GM20000 (cell line): ENCODE measurements at places on chromosomes 4 and X.

DNA sequence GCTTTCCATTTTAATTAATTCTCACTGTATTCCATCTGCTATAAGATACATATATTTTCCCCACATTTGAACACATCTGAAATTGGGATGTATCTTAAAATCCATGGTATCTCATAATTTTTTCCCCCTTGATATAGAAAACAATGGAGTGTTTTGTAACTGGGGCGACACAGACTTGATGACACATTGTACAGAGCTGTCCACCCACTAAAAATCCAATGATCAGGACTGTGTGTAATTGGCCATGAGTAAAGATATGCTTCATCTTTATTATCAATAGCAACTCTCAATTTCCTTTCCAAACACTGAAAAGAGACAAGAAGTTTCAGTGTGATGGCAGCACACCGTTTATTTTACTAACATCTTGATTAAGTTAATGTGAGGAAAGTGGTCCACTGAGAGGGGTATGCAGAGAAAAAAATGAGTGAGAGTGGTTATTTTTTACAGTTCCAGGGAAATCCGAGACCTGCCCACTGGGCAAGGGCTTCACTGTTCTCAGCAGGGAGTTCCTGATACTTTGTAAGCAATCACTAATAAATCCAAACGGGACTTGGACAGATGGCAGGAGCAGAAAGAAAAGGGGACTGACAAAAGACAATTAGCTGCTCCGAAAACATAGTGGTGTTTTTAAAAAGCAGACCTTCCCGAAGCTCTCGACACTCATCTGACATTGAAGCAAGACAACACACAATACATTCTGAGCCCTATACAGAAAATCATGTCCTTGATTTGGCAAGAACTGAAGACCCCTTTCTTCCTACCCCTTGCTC is 149.4 kb downstream of the TSPAN5 start:
- DNase-seq: no peak

DNA sequence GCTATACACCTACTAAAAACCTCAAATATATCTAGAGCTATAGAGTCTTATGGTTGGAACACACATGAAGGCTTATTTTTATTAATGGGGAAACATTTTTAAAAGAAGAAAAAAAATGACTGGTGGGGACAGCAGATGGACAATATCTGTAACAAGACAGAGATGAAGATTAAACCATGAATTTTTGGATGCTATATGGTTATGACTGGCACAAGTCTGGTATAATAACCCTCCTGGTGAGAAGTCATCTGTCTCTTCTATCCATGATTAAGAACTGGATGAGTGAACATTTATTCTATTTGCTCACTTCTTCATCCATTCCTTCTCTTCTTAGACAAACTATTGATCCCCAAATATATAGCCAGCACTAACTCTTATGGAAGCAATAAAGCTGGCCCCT is 104.4 kb downstream of the EFHC2 start:
- no peak for DNase-seq

GRCh38 chrX:56029691-56030090 is 202.5 kb upstream of the KLF8 start:
- DNase-seq: no peak

- no peak for DNase-seq
Observed at GRCh38 chrX:87616371-87616770, 98.8 kb downstream of the KLHL4 start.

- DNase-seq: peak; percentile 4
Observed at GRCh38 chrX:104343428-104344129, 88.8 kb upstream of the ESX1 start.

DNA sequence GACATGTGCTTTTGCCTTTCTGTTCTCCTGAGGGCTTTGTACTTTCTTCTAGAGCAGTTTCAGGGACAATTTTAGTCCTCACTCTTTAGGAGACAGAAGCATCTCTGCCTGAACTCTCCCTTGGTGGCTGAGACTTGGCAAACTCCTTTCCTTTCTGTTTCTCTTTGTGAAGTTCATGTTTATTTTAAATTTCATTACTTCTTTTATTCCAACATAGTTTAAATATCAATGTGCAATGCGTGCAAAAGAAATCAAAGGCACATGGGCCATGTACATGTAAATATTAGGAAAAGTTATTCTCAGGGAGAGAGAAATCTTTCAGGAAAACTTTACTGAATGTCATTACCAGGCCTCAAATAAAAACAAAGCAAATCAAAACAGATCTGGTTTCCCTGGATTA is 177.6 kb downstream of the RNF150 start:
- no peak for DNase-seq

GRCh38 chr4:142901166-142901662 is 55.1 kb upstream of the INPP4B start:
- no peak for DNase-seq

DNA sequence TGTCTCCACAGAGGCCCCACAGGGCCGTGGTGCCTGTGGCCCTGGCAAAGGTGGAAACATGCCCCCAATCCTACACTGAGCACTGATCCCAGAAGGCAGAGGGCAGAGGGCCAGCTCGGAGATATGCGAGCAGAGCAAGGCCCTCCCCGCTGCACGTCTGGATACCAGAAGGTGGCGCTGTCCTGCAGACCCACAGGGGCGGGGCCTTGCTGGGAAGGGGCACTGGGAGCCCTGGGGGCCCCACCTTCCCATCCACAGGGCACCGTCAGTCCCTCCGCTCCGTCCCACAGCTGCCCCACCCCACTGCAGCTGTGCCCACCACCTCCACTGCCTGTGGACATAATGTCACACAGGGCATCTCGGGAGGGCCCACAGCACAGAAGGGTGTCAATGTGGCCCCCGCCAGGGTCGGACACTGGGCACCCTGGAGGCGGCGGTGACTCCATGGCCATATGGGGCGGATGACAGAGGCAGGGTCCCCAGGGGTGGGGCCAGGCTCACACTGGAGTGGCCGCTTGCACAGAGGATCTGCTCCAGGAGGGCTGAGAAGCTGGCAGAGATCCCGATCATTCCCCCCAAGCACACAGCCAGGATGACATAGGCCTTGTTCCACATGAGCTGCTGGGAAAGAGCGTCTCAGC is 4.8 kb downstream of the SLC49A3 start:
- DNase-seq: peak; percentile 78

GRCh38 chr4:100870940-100871772 is 353.3 kb upstream of the EMCN start:
- DNase-seq: no peak

DNA sequence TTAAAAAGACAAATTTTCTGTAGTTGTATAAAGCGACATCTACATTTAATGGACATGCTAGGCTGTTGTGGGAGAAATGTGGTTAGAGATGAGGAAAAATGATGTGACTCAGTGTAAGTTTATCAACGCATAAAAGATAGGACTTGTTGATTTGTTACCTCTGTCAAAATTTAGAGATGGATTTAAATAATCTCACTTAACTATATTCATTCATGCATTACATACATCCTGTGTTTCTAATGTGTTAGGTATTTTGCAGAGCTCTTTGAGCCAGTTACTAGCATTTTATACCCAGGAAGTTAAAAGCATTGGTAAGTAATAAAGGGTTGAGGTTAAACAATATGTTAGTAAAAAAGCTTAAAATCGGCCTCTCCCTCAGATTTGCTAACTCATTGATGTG is 34.3 kb downstream of the METAP1 start:
- DNase-seq: no peak

DNA sequence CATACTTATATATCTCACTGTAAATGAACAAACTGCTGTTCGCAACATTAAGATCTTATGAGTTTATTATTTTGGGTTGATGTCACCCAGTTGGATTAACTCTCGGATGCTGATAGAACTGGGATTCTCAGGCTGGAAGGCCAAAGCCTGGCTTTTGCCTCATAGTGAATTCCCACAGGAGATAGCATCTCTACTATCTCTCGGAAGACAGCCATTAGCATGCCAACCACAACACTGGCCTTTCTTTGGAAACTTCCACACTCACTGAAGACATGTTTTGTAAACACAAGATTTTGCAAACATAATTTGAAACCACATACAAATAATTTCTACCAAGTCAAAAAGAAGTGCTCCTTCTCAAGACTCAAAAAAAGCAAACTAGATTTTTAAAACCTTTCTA is 4.5 kb upstream of the ATP6AP2 start:
- DNase-seq: no peak

- DNase-seq: no peak
Observed at GRCh38 chrX:78931814-78932213, 13.4 kb upstream of the P2RY10 start.

- no peak for DNase-seq
Observed at GRCh38 chrX:7891928-7892327, 35.3 kb downstream of the PNPLA4 start.

- DNase-seq: no peak
Observed at GRCh38 chrX:142054094-142054493, 150.4 kb downstream of the MAGEC1 start.

DNA sequence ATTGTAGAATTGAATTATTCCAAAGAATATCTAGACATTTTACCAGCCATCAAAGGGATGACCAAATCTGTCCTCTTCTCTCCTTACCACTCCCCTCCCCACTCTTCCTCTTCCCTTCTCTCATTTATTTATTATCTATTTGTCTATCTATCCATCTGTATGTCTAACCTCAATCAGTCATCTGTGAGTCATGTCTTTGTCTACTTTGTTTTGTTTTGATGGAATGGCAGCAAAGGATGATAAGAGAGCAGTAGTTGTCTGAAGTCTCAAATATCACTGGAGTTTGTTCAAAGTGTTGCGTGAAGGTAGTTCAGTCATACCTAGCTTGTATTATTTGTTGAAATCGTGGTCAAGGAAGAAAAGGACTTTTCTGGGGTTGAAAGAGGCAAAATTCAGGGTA is 34.7 kb upstream of the PGRMC2 start:
- DNase-seq: no peak

DNA sequence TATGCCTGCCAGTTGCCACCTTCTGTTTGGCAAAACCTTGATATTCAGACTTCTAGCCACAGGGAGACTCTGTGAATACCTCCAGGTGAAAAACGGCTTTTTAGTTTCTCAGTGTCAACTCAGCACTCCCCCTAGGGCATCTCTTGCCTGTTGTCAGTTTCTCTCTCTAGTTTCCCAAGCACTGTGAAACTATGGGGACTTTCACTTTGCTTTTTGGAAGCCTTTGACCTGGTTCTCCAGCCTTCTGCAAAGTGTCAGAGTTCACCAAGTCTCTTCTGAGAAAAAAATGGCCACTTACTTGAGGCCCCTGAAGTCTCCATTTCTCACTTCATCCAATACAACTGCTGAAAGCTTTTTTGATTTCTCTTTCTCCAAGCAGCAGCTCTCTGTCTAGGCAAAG is 521.5 kb downstream of the INPP4B start:
- no peak for DNase-seq

DNA sequence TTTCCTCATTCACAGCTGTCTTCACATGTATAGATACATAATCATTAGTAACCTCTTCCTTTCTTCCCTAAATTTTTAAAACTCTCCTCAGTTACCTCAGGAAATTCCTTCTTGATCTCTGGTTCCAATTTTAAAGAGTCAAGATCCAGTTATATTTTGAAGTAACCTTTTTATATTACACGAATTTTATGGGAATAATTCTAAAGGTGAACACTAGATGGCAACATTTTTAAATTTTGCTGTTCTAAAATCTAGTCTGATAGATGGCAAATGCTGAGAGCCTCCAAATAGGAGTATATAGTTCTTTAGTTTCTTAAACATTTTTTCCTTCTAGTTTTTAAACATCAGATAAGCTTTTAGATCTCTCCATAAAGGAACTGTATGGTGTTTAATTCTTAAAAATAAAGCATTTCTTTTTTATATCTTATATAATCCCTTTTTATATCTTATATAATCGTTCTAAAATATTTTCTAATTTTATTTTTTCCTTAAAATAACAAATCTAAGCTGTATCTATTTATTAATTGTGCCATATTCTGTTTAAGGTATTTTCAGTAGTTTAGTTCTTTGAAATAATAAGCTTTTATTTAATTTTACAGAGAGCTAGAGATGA is 37.9 kb upstream of the PAPSS1 start:
- DNase-seq: peak; percentile 22

DNA sequence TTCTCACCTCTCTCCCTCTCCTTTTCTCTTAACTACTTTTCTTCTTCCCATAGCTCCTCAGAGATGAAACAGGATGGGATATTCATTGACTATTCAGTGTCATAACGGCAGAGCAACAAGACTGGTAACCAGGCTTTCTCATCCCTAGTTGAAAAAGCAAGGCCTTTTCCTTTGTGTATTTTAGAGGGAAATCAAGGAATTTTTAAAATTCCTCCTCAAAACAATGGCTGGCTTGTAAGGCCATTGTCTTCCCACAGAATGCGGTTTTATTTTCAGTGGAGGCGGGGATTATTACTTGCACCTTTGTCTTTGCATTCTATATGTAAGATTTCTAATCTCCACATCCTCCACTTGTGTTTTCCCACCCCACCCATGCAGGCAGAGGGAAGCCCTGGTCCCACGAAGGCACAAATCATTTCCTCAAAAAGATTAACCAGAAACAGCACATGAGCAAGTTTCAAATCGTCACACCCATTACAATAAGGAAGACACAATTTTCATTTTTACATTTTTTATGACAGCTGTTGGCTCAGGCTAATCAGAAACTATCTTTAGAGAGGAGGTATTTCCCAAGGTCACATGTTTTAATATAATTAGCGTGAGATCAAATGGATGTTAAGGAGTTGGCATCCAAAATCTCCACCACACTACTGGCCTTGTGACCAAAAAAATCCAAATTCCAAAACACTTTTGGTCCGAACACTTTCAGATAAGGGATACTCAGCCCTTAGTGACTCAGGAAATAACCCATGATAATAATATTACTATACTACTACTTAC is 53.0 kb upstream of the KDR start:
- DNase-seq: no peak

DNA sequence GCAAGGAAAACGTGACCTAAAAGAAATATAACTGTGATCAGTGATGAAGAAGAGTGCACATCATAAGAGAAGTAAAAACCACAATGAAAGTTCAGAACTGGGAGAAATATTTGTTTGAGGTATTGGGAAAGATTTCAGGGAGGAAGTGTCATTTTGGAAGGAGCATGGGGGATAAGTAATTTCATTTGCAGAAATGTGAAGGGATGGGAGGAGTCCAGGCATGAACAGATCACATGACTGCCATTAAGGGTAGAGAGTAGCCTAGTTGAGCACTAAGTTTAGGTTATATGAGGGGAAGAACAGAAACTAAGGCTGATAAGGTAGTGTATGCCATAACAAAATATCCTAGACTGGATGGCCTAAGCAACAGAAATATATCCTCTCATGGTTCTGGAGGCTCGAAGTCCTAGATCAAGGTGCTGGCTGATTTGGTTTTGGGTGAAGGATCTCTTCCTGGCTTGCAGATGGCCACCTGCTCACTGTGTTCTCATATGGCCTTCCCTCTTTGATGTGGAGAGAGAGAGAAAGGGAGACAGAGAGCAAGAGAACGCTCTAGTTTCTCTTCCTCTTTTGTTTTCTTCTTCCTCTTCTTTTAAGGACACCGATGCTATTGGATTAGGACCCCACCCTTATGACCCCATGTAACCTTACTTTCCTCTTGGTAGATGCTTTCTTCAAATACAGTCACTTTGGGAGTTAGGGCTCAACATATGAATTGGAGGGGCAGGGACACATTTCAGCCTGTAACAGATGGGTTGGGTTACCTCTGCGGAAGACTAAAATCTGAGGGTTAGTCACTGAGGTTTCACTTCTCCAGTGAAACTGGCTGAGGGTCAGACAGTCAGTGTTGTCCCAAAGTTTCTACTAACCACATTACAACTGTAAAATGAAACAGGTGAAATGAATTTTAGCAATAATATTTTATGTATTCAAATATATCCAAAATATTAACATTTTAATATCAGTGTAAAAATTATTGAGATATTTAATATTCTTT is 77.9 kb downstream of the EGF start:
- DNase-seq: peak; percentile 40

- DNase-seq: no peak
Observed at GRCh38 chr4:93759506-93759905, 69.0 kb upstream of the ATOH1 start.
